ENCODE measurements at places on chromosomes 5 and 9. TPM values are rescaled to one million over a fixed set of nuclear protein-coding genes. Genes with fewer than 3 reads are reported as not detected.

CXCL14 gene
- total RNA-seq, result not detected

CBY3 gene
- total RNA-seq, result not detected

ADAMTS16 gene
- total RNA-seq, result 2.6 TPM

RUSC2 gene
- 24.2 TPM for total RNA-seq

FAM219A gene
- total RNA-seq, result 9.9 TPM

NSG2 gene
- total RNA-seq, result under 0.01 TPM

NDST1 gene
- 87.2 TPM for total RNA-seq
